Hematopoietic multipotent progenitor cell treated with erythropoietin and hydrocortisone succinate and interleukin-3 and kit ligand, for 8 days (in vitro differentiated cells): ENCODE measurements at places on chromosomes 6 and 20.

GRCh38 chr6:159620947-159621346 is 72.1 kb downstream of the SOD2 start:
- DNase-seq = no peak

DNA sequence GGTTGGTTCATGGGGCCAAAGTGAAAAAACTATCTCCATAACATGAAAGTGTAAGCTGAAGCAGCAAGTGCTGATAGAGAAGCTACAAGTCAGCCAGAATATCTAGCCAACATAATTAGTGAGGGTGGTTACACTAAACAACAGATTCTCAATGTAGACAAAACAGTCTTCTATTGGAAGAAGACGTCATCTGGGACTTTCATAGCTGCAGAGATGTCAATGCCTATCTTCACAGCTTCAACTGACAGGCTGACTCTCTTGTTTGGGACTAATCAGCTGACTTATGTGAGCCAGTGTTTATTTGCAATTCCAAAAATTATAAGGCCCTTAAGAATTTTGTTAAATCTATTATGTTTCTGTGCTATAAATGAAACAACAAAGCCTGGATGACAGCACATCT is 63.2 kb downstream of the GMDS start:
- peak; percentile 16 for DNase-seq

DNA sequence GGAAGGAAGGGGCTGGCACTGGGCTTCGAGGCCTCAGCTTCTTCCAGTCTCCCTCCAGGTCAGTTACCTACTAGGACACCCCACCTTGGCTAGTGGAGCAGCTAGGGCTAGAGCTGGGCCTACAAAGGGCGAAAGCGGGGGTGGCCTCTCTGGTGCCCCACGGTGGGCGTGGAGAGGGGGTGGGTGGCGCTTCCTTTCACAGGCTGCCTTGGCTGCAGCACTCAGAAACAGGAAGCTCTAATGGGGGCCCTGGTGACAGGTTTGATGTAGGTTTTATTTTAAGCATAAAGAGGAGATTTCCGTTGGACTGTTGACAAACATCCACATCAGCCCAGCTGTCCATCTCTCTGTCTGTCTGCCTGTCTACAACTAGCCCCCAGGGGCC is 13.4 kb downstream of the FAM110A start:
- peak; percentile 39 for DNase-seq

DNA sequence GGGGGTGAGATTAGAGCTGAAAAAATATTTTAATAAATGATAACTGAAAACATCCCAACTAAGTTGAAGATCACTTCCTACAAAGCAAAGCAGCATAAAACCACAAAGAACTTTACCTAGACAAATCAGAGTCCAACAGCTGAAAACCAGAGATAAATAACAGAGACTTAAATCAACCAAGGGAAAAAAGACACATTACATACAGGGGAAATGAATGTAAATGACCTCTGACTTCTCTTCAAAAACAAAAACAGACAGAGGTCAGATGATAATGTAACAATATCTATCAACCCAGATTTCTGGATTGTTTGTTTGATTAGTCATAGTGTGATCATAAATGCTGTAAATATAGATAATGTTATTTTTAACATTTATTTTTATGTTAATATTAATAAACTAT is 782.8 kb downstream of the TFAP2A start:
- DNase-seq = no peak

DNA sequence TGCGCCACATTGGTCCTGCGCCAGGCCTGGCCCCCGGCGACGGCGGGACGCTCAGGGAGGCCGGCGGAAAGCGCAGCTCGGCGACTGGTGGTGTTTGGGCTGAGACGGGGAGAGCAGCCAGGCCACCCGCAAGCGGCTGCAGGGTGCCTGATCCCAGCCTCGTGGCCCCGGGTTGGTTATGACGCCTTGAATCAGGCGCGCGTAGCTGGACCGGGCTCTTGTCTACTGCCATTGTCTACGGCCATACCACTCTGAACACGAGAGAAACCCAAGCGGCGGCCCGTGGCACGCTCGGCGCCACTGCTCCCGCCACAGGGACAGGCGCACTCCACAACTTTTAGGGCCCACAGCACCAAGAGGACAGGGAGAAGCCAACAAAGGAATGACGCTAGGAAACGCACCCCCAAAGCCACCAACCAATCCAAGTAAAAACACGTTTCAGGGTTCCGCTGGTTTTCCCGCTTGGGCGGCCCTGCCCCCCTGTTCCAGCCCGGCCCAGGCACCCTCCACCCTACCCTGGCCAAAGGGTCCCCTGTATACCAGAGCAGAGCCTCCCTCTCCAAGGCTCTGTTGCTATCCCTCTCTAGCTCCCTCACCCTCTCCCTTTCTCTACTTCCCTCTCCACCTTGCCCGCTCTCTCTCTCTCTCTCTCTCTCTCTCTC is 1849.3 kb upstream of the DEFB115 start:
- no peak for DNase-seq

GRCh38 chr20:24963672-24964505 is 14.8 kb downstream of the CST7 start:
- DNase-seq = no peak

DNA sequence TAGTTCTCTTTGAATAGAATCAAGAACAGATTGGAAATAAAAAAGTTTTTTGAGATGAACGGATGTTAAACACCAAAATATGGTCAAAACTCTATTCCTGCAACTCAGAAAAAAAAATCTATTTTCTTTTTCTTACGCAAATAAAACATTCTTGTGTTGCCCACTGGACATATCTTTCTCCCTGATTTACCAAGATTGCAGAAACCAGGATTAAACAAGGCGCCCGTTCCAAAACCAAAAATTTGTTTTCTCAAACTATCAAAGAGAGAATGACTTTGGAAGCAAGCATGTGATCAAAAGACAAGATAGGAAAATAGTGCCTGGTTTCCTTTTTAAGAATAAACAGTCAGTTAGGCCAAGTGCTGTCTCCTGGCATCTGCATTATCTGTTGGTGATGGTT is 273.1 kb downstream of the CLIC5 start:
- DNase-seq = no peak

- DNase-seq = no peak
These were observed 363.0 kb downstream of the ARHGAP18 start for GRCh38 chr6:129346964-129347363.

DNA sequence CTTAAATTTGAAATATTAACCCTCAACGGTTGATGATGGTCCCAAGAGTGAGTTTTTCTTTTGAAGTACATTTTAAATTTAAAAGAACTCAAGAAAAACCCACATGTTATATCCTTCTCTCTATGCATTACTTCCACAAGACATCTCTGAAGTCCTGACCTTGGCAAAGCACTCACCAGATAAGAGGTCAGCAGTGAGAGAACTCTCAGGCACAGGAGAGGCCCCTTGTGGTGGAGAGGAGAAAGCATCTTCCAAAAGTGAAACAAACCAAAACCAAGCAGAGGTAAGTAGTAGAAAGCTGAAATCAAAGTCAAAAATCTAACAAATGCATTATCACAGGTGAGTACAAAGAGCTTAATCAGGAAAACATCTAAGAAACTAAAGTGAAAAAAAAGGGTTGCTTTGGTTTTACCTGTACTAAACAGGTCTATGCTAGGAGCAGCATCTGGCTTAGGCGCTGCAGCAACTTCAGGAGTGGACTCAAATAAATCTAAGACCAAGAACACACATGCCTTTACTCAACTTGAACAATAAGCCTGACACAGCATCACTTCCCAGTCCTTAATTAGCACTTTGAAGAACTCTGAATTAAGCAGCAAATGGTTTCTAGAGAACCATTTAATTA is 80.5 kb downstream of the PRSS35 start:
- peak; percentile 26 for DNase-seq

GRCh38 chr6:118872726-118873125 is 21.2 kb upstream of the ASF1A start:
- DNase-seq = no peak

- DNase-seq = no peak
These were observed 377.1 kb downstream of the FOXA2 start for GRCh38 chr20:22207280-22207679.

- DNase-seq = peak; percentile 35
These were observed 43.6 kb upstream of the IER3 start for GRCh38 chr6:30787954-30788353.
